Stimulated activated CD4-positive, alpha-beta T cell treated with anti-CD3 and anti-CD28 coated beads, Interleukin-15, amount 100 ng/mL, for 1 hour (primary cell): ENCODE measurements at places on chromosomes 5 and 9.

- no peak for DNase-seq
Measured at GRCh38 chr5:168147106-168147505, 144.3 kb upstream of the WWC1 start.

GRCh38 chr5:136014049-136015002 is 14.5 kb upstream of the TGFBI start:
- no peak for DNase-seq

DNA sequence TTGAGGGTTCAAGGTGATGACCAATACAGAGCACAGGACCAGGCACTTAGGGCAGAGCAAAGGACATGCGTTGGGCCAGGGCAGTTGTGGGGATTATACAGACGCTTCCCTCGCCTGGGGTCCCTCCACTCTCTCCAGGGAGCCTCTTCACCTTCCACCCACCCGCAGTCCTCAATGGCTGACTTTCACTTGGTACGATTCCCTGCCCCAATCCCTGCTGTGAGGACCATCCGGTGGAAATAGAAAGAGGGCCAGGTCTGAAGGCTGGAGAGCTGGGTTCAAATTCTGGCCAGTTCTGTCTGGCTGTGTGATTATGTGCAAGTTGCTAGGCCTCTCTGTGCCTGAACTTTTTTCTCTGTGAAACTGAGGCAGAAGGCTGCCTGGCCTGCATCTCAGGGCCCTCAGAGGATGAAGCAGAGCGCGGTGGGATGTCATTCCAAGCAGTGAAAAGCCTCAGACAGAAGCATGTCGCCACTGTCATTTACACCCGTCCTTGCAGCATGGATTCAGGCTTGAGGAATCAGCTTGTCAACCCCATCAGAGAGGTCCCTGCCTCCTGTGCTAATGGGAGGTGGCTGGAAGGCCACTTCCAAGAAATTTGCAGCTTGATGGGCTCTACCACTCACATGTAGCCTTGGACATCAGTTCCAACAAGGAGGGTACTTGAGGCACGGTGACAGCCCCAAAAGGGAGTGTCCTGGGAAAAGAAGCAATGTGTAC is 206.6 kb upstream of the IER5L start:
- DNase-seq: no peak

- no peak for DNase-seq
Measured at GRCh38 chr5:12910641-12911040, 1006.4 kb upstream of the CTNND2 start.

DNA sequence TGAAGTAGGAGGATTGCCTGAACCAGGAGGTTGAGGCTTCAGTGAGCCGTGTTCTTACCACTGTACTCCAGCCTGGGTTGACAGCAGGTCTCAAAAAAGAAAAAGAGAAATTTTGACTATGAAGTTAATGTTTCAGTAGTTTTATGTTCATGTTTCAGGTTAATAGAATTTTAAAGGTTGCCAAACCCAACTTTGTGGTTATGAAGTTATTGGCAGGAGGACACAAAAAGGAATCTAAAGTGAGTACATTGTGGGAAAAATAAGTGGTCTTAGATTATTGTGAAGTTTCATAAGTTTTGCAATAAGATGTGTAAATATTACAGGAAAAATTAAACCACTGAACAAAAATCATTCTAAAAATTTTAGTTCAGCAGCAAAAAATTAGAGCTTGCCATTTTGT is 78.6 kb downstream of the GOLM1 start:
- DNase-seq: no peak

- DNase-seq: no peak
Measured at GRCh38 chr5:93122446-93122845, 458.6 kb downstream of the NR2F1-AS1 start.

- no peak for DNase-seq
Measured at GRCh38 chr5:154860123-154860522, 1.7 kb downstream of the CNOT8 start.

GRCh38 chr9:35407846-35408245 is 82.1 kb upstream of the RUSC2 start:
- no peak for DNase-seq
